Fibroblast of the aortic adventitia (primary cell): ENCODE measurements at places on chromosomes 4 and X. TPM values are rescaled to one million over a fixed set of nuclear protein-coding genes. Genes with fewer than 3 reads are reported as not detected.

The DCAF8L2 gene
- total RNA-seq: not detected in 2 replicates

The ELMOD2 gene
- total RNA-seq: 38.3 and 125 TPM in 2 replicates

- no peak for DNase-seq
Measured at GRCh38 chr4:185752872-185753271, 59.1 kb downstream of the SORBS2 start.

GRCh38 chrX:18098763-18099162, 121.9 kb downstream of the BEND2 start:
- no peak for DNase-seq

The TSPAN5 gene
- total RNA-seq: 42.8 and 49.0 TPM in 2 replicates

- no peak for DNase-seq
Measured at GRCh38 chr4:89242864-89243732, 64.5 kb downstream of the GPRIN3 start.

The CT45A3 gene
- total RNA-seq: not detected in 2 replicates

The MAGEA11 gene
- not detected in 2 replicates for total RNA-seq

GRCh38 chr4:151721916-151722315, 38.9 kb downstream of the GATB start:
- DNase-seq: no peak

The PAGE5 gene
- total RNA-seq: not detected in 2 replicates

DNA sequence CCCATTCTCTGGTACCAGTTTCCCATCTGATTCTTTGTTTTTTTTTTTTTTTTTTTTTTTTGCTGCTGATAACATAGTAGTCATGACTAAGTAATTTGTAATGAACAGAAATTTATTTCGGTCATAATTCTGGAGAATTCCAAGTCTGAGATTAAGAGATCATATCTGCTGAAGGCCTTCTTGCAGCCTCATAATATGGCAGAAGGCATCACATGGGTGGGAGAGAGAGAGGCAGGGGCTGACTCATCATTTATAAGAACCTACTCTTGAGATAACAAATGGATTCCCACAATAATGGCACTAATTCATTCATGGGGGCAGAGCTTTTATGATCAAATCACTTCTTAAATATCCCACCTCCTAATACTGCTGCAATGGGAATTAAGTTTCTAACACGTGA, 1034.3 kb downstream of the STIM2 start:
- DNase-seq: no peak

DNA sequence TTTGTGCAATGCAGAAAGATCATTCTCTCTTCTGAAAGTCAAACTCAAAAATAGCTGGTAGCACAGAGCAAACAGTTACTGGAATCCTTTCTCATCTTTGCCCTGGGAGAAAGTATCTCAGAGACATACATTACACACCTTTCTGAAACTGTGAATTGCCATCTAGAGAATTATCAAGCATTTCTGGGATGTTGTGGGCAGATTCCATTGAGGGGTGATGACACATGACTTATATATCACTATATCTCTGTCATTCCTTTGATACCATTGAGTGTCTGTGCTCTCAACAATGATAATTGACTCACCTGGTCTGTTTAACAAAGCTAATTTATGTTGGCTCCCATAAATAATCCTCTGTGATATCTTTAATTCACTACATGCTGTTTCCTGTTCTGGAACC, 13.0 kb downstream of the SLIT2 start:
- DNase-seq: no peak

The NXF3 gene
- total RNA-seq: 1.6 TPM in 1 of 2 replicates, not detected in the other
